HFF-Myc (cell line): ENCODE measurements at places on chromosomes 1 and 21.

- no peak for DNase-seq
Measured at GRCh38 chr1:178358456-178358855, 138.3 kb downstream of the CLEC20A start.

- no peak for DNase-seq
Measured at GRCh38 chr1:228445843-228446650, 29.4 kb upstream of the TRIM17 start.

DNA sequence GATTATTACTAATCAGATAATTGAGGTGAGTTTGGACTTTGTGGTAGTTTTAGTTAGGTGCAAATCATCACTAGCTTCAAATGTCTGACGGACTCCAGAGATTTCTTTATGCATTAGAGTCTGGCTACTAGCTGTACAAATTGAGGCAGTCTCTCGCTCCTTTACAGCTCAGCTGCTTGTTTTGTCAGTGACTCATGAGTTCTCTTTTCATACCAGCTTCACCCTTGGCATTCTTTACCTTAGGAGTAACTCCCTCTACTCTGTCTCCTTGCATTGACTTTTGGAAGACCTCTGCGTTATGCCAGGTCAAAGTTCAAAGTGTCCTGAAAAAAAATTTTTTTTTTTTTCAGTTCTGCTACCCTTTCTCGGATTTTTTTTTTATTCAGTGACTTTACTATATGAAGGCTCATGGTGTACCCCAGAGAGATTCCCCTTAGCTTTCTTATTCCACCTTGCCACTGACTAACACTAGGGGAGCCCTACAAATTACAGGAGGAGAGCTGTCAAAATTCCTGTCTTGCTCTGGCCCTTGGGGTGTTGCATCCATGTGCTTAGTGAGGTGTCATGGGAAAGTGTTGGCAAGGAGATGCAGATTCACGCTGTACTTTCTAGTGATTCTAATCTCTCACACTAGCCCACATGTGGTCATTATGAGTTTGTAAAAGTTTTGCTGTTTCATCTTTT lies 576.6 kb downstream of the ADGRL2 start:
- no peak for DNase-seq

DNA sequence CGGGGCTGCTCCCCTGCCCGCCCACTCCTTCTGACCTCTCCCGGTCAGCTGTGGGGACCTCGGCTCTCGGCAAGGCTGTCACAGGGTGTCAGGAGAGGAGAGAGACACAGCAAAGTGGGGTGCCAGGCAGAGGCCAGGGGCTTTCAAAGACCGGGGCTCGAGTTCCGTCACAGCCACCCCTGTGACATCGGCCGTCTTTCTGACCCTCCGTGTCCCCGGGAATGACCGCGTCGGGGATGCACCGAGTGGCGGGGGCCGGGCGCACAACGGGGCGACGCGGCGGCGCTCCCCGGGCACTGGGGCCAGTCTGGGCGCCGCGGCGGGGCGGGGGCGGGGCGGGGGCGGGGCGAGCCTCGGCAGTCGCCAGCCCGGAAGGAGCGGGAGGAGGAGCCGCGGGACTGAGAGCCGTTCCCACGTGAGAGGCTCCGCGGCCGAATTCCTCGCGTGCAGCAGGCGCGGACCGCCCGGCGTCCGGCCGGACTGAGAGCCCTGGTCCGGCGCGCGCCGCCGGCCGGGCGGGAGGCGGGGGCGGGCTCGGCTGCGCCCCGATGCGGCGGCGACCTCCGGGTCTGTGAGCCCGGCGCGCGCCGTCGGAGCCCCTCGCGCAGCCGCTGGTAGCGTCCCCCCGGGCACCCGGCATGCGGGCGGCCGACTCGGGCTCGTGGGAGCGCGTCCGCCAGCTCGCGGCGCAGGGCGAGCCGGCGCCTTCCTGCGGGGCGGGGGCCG lies 229.7 kb upstream of the TMEM51 start:
- no peak for DNase-seq

DNA sequence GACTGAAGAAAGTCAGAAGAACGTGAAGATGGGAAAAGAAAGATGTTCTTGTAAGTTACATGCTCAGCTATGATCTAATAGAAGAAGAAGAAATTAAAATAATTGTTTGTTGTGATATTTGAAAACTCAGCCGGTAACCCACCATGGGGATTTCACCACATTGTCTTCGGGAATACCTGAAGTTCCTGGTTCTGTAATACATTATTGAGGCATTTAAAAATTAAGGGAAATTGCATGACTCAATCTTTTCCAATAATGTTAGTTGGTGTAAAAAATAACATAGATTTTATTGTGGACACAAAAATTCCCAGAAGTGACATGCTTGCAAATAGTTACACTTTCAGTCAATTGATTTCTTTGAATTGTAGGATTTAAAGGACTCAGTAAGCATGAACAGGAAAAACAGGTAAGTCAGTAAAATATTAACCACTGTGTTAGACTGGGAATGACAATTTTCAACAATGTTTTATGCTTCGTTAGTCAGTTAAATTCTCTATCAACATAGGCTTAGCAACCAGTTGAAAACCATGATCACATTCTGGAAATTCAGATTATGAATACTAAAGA lies 745.1 kb downstream of the LTN1 start:
- DNase-seq, result no peak

DNA sequence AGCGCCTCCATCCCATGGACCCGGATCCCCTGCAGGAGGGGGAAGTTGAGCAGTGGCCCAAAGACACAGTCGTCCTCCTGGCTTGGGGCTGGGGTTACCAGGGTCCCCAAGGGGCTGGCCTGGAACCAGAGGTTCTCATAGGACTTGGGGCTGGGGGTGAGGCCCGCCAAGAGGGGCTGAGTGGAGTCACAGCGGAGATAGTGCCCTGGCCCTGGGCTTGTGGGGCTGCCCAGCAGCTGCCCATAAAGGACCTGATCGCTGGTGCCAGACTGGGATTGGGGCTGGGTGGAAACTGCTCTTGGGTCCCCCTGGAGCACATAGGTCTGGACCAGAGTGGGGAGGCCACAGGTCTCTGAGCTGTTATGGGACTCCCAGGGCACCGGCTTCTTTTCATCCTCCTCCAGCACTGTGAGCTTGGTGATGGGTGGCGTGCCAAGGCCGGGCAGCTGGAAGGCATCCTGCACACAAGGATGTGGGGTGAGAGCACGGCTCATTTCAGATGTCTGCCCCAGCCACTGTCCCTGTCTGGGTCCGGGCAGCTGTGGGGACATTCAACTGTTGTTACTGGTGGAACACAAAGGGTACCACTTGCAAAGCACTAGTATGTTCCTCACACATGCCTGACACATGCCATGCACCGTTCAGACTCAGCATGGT lies 2.3 kb upstream of the MRPS15 start:
- DNase-seq, result no peak

DNA sequence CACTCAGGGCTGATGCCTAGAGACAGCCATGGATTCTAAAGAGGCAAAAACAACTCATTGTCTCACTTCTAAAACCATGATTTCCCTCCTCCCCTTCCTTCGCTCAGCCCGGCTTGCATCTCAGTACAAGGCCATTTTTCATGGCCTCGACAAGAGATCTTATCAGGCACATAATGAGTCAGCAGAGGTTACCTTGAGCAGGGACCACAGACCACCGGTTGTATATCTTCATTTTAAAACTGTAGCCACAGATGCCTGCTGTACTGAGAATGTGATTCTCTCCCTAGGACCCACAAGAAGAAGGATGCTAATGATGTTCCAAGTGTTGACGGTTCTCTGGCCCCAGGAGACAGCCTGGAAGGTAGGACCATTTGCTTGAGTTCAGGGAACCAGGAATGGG lies 331.9 kb downstream of the AJAP1 start:
- DNase-seq, result no peak

GRCh38 chr1:40906781-40907400 lies 44.7 kb upstream of the CITED4 start:
- no peak for DNase-seq

DNA sequence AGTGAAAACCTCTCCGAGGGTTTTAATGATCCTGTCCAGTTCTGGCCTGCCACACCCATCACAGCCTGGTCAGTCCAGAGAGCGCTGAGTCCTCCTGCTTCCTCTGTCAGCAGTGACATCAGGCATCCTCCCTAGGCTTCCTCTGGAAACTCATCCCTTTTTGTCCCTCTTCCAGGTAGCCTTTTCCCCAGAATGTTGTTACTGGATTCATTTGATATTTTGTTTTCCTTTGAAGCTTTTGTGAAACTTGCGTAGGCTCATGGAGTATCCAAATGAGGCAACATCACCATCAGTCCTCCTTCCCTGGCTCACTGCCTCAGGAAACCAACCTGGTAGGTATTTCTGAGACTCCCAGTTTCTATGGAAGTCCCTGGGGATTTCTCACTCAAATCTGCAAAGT lies 27.0 kb upstream of the IGSF3 start:
- DNase-seq, result no peak

DNA sequence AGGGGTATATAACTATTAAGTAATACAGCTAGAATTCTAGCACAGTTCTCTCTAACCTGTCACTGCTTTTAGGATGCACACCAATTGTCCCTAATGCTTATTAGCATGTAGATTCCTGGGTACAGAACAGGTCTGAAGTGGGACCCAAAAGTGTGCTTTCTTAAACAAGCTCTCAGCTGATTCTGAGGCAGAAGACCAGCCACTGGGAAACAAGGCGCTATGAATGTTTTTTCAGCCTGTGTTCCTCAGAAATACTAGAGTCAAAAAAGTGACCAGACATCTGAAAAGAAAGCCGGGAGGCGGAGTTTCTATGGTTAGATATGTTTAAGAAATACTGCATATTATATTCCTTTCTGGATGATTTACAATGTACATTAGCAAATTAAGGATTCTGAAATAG lies 1.8 kb downstream of the PEF1 start:
- no peak for DNase-seq

- DNase-seq, result no peak
Measured at GRCh38 chr1:16046842-16047241, 3.3 kb downstream of the CLCNKB start.

DNA sequence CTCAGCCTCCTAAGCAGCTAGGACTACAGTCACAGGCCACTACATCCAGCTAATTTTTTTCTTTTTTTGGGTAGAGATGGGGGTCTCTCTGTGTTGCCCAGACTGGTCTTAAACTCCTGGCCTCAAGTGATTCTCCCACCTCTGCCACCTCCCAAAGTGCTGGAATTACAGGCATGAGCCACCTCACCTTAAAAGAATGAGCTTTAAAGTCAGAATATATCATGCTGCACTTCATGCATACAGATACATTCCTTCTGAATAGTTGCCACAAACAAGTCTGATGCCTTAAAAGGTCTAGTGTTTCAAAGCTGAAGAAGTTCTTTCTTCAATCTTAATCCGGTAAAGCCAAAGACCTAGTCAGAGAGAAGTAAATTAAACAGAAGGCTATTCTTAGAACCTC lies 23.8 kb upstream of the CPLANE2 start:
- no peak for DNase-seq

- no peak for DNase-seq
Measured at GRCh38 chr21:17501107-17502006, 11.5 kb upstream of the CXADR start.

DNA sequence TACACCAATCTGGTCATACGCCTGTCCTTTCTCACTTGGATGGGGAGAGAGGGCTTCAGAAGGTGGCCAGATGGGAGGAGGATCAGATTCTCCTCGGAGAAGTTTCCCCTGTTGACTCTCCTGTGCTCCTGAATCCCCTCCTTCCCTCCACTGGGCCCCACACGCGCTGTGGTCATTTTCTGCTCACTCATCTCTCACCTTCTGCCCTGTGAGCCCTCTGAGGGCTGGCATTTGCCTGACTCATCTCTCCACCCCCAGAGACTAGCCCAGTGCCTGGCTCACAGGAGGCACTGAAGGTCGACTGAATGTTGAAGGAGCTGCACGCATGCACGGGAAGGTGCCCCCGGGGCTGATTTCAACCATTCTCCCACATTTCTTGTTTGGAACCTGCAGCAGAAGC lies 14.2 kb downstream of the ABCA4 start:
- no peak for DNase-seq

- DNase-seq, result no peak
Measured at GRCh38 chr1:175618559-175618958, 124.8 kb downstream of the TNR start.
